ENCODE measurements at places on chromosomes 1 and 21. TPM values are rescaled to one million over a fixed set of nuclear protein-coding genes. Genes with fewer than 3 reads are reported as not detected.

CD2 gene
- 30.4 TPM for total RNA-seq

CNR2 gene
- total RNA-seq = 6.1 TPM

FGR gene
- total RNA-seq = 362 TPM

FMO4 gene
- 3.2 TPM for total RNA-seq

MFSD2A gene
- 2.8 TPM for total RNA-seq

PLPPR4 gene
- total RNA-seq = 0.05 TPM

OR10J1 gene
- total RNA-seq = not detected

UBR4 gene
- total RNA-seq = 178 TPM

SFN gene
- total RNA-seq = not detected

MEGF6 gene
- total RNA-seq = 15.6 TPM

ECE1 gene
- 70.1 TPM for total RNA-seq

DPYD gene
- total RNA-seq = 56.9 TPM

TMEM234 gene
- total RNA-seq = 27.1 TPM

IFI44L gene
- total RNA-seq = 5.2 TPM

DIRAS3 gene
- not detected for total RNA-seq

MYOG gene
- total RNA-seq = not detected

DCDC2B gene
- not detected for total RNA-seq

TRIM58 gene
- 3.9 TPM for total RNA-seq
